ENCODE measurements at places on chromosomes 3 and 15. TPM values are rescaled to one million over a fixed set of nuclear protein-coding genes. Genes with fewer than 3 reads are reported as not detected.

Gene GP9
- not detected for total RNA-seq

DNA sequence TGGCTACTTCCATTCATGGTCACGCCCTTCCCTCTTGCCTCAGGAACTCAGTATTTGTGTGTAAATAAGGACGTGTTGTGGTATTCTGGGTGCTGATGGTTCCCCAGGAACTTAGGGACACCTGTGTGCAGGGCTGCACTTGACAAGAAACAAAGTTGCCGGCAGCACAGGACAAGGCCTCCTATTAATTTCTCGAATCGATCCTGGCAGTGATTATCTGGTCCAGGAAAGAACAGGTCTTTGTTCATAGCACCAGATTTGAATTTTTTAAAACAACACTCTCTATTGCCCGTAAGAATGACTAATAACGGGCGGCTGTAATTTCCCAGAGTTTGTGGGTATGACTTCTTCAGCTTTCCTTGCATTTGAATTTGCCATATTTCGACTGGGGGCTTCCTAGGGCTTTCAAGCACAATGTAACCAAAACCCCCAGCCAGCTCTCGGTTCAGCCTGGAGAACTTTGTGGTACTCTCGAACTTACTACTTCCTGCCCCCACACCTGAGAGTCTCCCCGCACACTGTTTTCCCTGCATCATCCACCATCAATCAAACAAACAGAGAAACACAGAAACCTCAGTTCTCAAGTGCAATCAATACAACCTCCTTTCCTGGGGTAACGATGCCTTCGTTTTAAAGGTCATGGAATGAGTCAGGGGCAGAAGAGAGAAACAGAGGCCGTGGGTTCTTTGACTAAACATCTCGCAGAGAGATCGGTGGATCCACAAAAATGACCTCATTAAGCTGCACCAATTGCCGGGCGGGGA is 241.7 kb upstream of the ICE2 start:
- no peak for DNase-seq

GRCh38 chr3:30170681-30171438 is 435.5 kb upstream of the TGFBR2 start:
- DNase-seq, result no peak

DNA sequence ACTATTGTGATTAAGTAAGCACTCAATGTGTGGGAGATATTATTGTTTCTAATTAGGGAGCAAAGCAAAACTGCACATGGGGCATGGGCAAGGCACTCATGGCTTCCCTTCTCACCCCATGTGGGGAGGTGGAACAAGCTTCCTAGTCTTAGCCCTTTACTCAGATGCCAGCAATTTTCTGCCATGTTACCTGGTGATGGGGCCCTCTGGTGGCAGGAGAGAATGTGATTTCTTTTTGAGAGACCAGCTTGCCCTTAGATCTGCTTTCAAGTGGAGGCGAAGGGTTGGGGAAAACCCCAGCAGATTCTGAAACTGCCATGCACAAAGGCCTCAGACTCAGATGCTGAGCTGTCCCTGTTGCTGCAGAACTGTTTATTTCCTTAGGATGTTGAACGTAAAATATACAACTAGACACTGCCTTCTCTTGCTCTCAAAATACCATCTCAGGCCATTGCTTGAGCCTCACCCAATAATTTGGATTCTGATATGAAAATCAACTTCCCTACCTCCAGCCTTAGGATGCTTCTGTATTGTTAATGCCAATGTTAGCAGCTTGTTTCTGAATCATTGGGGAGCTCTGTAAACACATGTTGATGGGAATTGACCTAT is 130.2 kb upstream of the TPRG1 start:
- DNase-seq, result peak; percentile 13

GRCh38 chr3:191750618-191751017 is 289.7 kb downstream of the PYDC2 start:
- no peak for DNase-seq

- DNase-seq, result no peak
These were observed 69.3 kb upstream of the ST8SIA2 start for GRCh38 chr15:92324101-92324963.

Gene CCR3
- not detected for total RNA-seq

DNA sequence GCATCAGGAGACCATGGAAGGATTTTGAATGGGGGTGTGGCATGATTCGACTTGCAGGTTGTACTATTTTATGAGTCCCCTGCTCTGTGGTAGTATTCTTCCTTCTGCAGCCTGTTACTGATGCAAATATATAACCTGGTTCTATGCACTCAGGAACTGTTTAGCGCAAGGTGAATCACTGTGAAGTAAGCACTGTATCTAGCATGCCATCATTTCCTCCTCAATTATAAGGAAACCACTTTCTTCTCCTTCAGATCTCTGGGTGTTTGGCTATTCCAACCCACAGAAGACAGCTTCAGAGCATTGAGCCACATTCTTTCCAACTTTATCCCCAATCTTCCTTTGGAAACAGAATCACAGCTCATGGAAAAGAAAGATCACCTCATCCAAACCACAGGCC is 176.7 kb downstream of the DIPK2A start:
- DNase-seq, result no peak

- no peak for DNase-seq
These were observed 272.5 kb downstream of the XXYLT1 start for GRCh38 chr3:194998417-194998816.

Gene UACA
- total RNA-seq, result 149 TPM

- peak; percentile 75 for DNase-seq
These were observed 167.6 kb downstream of the ECT2 start for GRCh38 chr3:172918165-172918564.

Gene XYLB
- total RNA-seq, result 4.9 TPM

Gene AGBL1
- total RNA-seq, result not detected

Gene ALPK3
- 0.18 TPM for total RNA-seq

GRCh38 chr3:13682331-13683013 is 133.5 kb downstream of the FBLN2 start:
- DNase-seq, result no peak

GRCh38 chr15:43277901-43278300 is 11.2 kb upstream of the TGM5 start:
- DNase-seq, result no peak

Gene DZIP1L
- 38.2 TPM for total RNA-seq

- no peak for DNase-seq
These were observed 100.6 kb upstream of the ATP11B start for GRCh38 chr3:182692695-182693094.

GRCh38 chr3:149448331-149448831 is 26.1 kb upstream of the TM4SF4 start:
- DNase-seq, result peak; percentile 77

DNA sequence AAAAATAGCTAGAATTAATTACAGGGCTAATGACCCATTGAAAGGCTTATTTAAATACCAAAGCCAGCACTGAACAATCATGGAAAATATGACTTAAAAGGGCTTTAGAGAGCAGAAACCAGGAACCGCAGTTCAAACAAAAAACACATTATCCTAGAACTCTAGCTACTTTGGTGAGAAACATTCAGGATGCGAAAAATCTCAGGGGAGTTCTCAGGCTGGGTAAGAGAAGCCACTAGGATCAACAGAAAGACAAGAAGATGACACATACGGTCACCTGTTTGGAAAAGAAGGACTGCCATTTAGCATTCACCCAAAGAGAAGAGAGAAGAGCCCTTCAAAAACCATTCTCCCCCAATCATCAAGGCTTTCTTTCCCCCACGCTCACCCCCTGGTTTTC is 75.6 kb upstream of the ICE2 start:
- DNase-seq, result no peak

Gene TMEM108
- total RNA-seq, result not detected

DNA sequence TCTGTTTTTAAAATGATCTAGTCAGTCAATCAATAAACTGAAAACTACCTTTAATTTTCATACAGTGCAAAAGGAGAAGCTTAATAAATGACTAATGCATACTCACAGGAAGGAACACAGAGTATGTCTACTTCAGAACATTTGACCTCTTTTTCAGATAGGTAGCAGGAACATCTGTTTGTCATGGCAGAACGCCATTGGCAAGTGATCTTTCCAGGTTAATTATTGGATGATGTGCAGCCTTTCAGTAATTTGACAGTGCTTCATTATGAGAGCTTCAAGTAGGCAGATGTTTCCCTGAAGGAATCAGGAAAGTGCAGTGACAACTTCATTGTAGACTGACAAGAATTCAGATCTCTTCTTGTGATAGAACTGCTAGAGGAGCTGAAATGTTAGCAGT is 325.0 kb downstream of the OTOL1 start:
- no peak for DNase-seq

Gene C3orf49
- total RNA-seq, result not detected

Gene AP3B2
- 5.8 TPM for total RNA-seq

GRCh38 chr3:126348308-126348920 is 8.8 kb downstream of the KLF15 start:
- no peak for DNase-seq

DNA sequence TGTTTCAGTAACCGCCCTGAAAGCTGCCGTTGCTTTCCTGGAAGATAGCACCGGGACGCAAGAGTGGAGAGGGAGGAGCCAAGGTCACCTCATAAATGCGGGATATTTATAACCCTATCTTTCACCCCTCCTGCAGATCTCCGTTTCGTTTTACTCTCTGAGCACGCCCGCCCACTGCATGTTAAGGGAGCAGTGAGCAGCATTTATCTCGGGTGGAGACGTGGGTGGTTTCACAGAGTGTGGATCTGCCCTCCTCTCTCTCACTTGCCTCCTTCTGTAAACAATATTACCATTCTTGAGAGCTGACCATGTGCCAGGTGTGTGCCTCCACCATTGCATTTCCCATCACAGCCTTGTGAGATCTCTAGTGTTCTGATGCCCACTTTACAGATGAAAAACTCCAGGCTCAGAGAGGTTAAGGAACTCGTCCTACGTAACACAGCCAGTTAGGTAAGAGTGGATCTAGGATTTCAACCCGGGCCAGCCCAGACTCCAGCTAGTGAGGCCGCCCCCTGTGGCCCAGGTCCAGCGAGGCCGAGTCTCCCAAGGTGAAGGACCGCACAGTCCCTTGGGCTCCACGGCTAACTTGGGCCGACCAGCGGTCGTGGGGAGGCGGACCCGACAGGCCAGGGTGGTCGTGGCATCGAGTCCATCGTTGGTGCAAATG is 16.9 kb upstream of the SEMA4B start:
- peak; percentile 90 for DNase-seq

All from fibroblast of the aortic adventitia (primary cell).